Fibroblast of skin of back (primary cell): ENCODE measurements at places on chromosomes 4 and X.

- DNase-seq = no peak
Measured at GRCh38 chr4:112061207-112061817, 83.9 kb upstream of the FAM241A start.

GRCh38 chr4:99722725-99723124, 65.1 kb upstream of the C4orf54 start:
- DNase-seq = no peak

DNA sequence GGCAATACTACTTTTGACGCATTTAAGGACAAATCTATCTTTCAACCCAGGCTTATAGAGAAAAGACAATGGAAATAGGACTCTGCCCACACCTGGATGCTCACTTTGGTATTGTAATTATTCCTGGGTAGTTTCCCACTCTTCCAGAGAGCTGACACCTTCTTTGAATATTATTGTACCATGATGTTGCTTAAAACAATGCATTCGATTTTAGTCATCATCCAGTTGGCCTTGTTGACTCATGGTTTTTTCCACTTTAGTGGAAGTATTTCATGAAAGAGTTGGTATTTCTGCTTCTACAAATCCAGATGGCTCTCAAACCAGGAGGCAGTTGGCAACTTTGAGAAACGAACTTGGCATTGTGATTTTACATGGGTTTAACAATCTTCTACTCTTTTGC, 124.2 kb downstream of the ENOX2 start:
- peak; percentile 5 for DNase-seq

GRCh38 chrX:135185795-135186443, 14.7 kb upstream of the CT55 start:
- DNase-seq = peak; percentile 45

- DNase-seq = peak; percentile 16
Measured at GRCh38 chrX:14616301-14616700, 87.0 kb downstream of the GLRA2 start.
